AG09319 (cell line): ENCODE measurements at places on chromosomes 2 and 18.

- DNase-seq, result no peak
Measured at GRCh38 chr2:240728361-240728760, 36.7 kb downstream of the AQP12A start.

DNA sequence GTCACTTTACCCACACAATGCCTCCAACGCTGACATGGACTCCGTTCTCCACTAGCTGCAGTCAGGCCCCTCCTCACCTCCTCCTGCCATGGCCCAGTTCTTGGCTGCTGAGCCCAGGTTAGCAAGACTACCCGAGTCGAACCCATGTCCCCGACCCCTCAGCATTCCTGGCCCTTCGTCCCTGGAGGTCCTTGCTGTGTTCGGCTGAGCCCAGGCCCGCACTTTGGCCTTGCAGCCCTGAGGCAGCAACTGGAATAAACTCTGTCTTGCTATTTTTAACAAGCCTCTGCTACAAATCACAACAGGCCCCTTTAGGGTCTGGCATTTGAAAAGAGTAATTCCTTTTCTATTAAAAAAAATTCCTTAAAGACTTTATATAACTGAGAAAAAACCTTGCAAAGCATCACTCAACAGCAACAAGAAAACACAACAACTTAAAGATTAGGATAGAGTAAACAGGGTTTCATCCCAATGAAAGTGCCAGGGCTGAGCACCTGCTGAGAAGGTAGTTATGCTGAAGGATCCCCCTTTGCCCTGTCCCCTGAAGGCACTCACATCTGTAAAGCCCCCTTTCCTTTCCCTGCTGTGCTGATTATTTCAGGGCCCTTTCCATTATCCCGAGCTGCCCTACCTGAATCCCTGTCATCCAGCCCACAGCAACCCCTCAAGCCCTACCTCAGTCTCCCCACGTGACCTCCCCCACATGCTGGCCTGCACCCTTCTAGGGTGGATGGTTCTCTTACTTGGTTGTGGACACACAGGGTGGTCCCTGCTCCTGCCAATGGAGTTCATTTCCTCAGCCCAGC is 120.0 kb upstream of the SNTG2 start:
- DNase-seq, result no peak

- no peak for DNase-seq
Measured at GRCh38 chr2:28588292-28588670, 92.4 kb downstream of the PLB1 start.

DNA sequence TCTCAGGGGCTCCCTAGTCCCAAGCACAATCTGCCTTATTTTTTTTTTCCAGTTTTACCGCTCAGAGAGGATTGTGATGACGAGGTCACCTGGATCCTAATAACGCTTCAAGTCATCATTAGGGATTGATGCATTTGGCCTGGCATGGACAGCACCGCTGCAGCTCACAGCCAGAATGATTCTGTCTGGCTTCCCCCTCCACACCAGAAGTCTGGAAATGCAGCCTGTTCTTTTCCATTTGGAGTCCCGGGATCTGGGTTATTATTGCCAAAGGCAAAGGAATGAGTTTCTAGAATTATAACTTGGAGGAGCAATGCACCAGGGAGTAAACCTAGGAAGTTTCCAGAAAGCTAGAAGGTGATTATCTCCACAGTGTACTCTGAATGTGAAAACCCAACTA is 81.1 kb upstream of the TAF1B start:
- no peak for DNase-seq

DNA sequence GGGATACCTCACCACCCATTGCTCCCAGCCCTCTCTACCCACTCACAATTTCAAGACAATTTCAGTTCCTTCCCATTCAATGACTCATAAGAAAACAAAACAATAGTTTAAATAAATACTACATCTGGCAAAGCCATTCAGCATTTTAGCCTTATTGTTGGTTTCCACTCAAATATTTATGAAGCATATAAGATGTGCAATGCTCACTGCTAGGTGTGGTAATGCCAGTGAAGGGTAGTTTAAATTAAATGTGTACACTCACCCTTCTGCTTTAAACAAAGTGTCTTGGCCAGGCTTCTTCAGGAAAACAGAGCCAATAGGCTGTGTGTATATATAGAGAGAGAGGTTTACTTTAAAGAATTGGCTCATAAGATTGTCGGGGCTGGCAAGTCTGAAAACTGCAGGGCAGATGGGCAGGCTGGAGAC is 37.0 kb downstream of the INO80C start:
- DNase-seq, result no peak

DNA sequence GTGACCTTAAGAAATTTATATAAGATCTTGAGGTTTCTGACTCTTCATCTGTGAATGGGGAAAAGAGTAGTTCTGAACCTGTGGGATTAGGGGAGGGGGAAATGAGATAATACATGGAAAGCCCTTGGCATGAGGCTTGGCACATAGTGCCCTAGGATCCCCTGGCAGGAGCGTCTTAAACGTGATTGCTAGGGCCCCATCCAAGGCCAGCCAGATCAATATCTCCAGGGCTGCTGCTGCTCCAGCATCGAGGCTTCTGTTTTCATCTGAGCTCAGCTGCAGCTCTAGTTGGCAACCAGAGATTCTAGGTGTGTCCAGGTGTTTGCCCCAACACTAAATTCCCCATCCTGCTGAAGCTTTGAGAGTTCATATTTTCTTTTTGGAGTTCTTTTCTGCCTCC is 71.0 kb downstream of the IL1R2 start:
- DNase-seq, result no peak

- DNase-seq, result no peak
Measured at GRCh38 chr2:15640261-15640711, 48.6 kb downstream of the DDX1 start.

DNA sequence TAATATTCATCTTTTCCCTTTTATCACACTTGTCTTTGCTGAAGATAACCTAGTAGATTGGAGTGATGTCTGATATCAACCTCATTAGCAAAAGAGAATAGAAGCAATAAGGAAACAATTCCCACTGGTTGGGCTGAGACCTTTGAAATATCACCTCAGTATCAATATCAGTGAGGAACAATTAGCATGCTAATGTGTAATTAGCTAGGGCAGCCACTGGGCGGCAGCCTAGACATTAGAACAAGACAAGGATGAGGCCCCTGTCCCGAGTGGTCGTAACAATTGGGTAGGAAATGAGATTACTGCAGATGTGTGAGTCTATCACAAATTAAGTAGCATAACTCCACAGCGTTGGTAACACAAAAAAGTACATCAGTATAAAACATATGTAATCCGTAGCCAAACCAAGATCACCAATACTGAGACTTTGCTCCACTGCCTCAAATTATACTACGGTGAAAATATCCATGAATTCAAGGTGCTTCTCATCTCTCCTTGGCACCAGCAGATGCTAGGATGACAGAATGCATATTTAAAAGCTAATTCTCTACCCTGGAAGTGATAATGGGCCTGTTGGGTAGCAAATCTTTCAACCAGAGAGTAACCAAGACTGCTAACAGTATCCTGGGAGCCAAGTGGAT is 99.1 kb downstream of the ALPK2 start:
- DNase-seq, result peak; percentile 30

GRCh38 chr2:17208511-17208910 is 309.7 kb downstream of the RAD51AP2 start:
- DNase-seq, result no peak

GRCh38 chr2:81304154-81304830 is 999.7 kb upstream of the LRRTM1 start:
- no peak for DNase-seq

GRCh38 chr2:230600881-230601280 is 111.8 kb upstream of the CAB39 start:
- no peak for DNase-seq

DNA sequence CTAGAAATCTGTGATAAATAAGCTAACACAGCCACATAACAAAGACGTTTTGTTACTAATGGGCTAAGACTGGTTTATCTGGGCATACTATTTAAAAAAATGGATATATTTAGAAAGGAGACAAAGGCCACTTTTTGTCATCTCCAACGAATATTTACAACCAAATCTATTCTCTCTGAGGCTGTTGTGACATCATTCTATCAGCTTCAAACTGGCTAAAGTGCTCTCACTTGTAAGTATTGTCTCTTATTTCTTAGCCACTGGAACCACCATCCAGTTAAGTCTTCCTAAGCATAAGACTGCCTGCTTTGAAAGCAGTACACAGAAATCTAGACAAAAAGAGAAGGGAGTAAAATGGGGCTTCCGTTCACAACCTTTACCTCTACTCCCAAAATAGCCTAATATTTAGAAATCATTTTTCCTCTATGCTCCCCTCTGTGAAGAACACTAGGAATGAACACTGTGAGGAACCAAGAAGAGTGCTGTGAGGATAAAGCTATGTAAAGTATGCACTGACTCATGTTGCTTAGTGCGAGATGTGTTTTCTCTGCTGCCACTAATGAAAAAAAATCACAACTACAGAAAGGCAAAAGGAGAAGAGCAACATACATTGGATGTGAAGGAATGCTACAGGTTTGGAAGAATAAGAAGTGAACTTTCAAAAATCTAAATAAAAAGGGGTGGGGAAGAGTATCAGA is 264.1 kb downstream of the EXOC6B start:
- no peak for DNase-seq

DNA sequence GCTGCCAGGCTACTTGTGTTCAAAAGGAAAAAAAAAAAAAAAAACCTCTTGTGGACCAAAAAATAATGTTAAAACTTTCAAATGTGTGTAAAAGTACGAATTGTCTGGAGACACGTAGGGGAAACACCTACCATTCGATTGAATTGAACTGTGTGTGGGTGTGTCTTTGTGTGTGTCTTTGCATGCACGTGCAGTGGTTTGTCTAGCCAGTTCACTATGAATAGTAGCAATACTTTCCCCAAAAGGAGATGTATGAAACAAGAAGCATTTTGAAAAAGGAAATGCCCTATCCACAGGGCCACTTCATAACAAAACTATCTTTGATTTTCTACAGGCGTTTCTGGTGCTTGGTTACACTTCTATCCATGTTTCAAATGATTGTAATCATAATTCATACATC is 186.8 kb downstream of the RPRM start:
- no peak for DNase-seq

DNA sequence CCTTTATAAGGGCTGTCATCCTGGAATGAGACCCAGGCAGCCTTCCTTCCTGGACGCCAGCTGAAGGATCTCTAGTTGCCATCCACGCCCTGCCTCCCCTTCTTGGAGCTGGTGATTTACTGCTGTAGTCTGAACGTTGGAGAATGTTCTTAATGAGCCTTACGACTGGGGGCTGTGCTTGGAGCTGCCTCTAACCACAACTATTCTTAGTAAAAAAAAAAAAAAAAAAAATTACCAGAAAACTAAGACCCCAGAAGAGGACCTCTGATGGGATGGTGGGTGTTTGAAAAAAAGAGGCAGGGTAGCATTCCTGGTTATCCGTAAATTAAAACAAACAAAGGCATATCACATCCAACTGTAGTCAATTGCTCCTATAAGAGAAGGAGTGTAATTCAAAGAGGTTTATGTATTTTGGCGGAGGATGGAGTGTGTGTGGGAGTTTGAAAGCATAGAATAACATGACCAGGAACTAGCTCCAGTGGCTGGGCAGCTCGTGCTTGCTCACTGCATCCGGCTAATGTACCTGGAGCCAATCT is 105.4 kb downstream of the QPCT start:
- no peak for DNase-seq

GRCh38 chr2:120429586-120430500 is 83.9 kb downstream of the INHBB start:
- no peak for DNase-seq

DNA sequence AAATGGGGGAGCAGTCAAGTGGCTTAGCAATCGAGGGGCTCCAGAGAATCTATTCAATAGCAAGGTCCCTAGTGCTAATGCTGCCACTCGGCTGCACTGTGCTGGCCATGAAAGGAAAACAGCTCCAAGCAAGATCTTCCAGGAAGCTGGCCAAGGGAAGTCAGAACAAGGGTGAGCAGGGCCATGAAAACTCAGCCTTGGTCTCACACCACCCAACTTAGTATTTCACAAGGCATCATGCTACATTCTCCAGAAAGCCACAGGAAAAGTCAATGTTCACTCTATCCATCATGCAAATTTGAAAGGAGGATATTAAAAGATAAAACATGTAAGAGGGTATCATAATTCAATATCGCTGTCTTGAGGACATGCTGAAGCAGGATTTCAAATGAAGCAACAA is 35.7 kb downstream of the NRP2 start:
- DNase-seq, result no peak

DNA sequence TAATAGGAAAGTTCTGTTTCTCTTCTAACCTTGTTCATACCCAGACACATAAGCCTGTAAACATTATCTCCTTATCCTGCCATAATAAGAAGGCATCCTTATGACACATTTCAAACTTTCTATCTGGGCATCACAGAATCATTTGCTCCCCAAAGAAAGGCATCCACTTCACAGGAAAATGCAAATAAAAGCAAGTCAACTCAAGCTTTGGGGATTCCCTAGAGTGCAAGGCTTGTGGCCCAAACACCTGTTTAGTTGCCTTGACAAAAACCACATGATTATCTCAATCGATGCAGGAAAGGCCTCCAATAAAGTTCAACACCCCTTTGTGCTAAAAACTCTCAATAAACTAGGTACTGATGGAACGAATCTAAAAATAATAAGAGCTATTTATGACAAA is 195.7 kb upstream of the GALNT5 start:
- no peak for DNase-seq

DNA sequence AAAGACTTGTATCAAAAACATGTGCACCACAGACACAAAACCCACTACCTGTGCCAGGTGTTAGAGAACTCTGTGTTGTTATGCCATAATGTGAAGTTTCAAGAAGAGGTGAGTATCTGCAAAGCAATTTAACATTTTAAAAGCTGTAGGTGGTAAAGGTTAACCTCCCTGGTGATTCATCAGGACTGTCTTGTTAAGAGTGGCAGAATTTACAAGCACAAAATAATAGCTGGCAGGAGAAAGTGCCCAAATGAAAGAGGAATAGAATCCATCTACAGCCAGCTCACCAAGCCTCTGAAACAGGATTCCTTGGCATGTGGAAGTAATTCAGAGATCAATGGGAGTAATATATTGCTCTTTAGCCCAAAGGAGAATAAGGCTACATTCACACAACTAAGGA is 230.7 kb downstream of the AFF3 start:
- DNase-seq, result no peak

- no peak for DNase-seq
Measured at GRCh38 chr18:13587937-13588336, 138.4 kb downstream of the FAM210A start.

DNA sequence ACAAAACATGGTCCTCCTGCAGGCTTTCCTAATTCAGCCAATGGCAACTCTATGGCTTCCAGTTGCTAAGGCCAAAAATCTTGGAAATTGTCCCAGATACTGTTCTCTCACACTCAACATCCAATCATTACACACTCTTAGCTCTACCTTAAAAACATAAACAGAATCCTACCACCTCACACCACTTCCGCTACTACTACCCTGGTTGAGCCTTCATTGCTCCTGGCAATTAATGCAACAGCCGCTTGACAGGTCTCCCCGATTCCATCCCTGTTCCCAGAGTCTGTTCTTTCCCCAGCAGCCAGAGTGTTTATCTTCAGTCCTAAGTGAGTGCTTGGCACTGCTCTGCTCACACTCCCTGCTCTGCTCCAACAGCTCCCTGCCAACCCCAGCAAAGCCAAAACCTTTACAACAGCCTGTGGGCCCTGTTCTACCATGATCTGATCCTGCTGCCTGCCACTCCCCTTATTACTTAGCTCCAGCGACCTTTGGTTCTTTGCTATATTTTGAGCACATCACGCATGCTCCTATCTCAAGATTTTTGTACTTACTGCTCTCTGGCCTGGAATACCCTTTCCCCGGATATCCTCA is 67.5 kb upstream of the AMMECR1L start:
- no peak for DNase-seq
